Osteocyte (in vitro differentiated cells): ENCODE measurements at places on chromosomes 16 and 17. TPM values are rescaled to one million over a fixed set of nuclear protein-coding genes. Genes with fewer than 3 reads are reported as not detected.

CACNG1 gene
- not detected in 2 replicates for total RNA-seq

TEN1 gene
- 23.7 and 25.2 TPM in 2 replicates for total RNA-seq

DNA sequence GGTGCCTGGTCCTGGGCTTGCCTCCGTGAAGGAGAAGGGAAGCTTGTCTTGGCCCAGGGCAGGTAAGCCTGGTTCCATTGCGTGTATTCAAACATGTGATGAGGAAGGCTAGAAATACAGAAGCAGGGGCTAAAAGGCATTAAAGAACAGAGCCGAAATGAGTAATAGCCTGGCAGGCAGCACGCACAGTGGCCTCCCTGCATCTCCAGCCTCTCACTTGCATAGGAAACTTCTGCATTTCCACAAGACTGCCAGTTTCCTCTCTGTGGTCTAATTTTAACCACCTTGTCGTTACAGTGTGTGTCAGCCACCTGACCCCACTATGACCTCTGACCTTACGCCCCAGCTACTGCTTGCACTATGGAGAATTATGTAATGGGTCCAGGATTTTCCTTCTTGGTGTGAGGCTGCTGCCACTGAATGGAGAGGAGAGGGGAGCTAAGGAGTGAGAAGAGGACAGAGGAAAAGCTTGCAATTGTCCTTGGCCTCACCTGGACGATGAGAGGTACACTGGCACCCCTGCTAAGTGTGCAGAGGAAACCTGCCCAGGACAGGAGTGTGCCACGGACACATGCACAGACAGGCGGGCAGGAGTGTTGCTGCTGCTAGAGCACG, 32.8 kb downstream of the HIC1 start:
- DNase-seq: no peak

DNA sequence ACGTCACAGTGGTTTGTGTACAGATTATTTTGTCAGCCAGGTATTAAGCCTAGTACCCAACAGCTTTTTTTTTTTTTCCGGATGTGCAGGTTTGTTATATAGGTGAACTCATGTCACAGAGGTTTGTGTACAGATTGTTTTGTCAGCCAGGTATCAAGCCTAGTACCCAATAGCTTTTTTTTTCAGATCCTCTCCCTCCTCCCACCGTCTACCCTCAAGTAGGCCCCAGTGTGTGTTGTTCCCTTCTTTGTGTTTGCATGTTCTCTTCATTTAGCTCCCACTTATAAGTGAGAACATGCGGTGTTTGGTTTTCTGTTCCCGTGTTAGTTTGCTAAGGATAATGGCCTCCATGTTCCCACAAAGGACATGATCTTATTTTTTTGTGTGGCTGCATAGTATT, 19.9 kb downstream of the RPTOR start:
- DNase-seq: no peak

GRCh38 chr16:15834502-15834901, 22.3 kb downstream of the MYH11 start:
- DNase-seq: no peak

DNA sequence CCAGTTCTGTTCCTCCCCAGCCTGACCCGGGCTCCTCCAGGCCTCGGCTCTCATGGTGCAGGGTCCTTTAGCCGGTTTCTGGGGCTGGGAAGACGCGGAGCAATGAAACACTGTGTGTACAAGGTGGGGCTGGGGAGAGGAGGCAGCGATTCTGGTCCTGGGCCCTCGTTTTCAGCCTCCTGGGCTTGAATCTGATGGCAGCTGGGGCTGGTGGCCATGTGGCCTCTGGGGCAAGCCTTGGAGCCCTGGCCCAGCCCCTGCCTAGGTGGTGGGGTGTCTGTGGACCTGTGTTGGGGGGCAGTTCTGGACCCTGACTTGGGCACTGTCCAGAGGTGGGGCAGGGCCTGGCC, 4.1 kb downstream of the FOXJ1 start:
- DNase-seq: no peak

DNA sequence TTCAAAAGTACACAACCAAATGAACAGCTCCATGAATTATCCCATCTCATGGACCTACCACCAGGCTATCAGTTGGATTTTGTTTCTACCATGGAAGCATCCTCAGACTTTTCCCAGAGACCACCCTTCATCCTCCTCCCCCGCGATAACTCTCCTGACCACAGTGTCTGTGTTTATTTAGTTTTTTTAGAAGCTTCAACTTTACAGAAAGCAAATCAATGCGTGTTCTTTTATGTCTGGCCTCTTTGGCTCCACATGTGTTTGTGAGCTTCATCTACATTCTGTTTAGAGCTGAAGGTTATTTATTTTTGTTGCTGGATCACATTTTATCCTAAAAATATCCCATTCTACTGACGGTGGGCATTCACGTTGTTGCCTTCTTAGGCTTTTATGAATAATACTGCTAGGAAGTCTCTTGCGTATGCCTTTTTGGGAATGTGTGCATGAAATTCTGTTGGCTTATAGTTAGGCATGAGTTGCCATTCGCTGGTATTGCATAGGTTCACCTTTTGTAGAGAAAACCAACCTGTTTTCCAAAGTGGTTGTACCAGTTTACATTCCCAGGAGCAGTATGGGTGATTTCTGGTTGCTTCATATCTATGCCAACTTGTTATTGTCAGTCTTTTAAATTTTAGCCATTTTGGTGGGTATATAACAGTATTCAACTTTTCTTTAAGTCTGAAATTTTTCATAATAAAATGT, 83.0 kb downstream of the CMIP start:
- DNase-seq: no peak

DNA sequence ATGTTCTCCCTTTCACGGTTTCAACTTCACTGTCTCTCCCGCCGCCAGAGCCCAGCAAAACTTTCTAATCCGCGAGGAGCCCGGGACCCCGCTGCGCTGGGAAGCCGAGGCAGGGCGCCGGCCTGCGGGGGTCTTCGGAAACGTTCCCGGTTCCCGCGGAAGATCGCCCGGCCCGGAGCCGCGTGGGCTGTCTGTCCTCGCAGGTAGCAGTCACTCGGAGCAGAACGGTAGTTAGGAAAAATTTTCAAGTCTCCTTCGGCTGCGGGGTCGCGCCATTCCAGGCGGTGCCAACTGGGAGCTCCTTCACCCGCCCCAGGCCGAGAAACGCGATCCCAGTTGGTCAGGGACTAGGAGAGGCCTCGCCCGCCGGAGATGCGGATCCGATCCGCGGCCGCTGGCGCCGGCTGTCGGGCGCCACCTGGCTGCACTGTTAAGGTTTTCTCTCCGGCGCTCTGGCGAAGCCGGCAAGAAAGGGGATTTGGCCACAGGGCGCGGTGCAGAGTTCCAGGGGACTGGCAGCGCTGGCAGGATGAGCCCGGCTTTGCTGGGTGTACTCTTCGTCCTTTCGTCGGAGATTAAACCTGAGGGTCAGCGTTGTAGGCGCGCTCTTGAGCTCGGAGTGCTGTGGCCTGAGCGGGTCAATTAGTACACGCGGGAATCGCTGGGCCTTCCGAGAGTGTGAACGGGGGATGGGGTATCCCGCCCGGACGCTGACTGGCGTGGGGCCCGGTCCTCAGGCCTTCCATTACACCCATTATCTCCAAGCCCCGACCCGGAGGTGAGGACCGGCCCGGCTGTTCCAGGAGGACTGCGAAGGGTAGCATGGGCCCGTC, 135.4 kb downstream of the KCNJ12 start:
- DNase-seq: peak; percentile 94

GRCh38 chr17:42404326-42405055, 16.2 kb upstream of the STAT3 start:
- DNase-seq: no peak

- no peak for DNase-seq
Observed at GRCh38 chr16:31074814-31075183, 577 bp downstream of the ZNF646 start.

DNA sequence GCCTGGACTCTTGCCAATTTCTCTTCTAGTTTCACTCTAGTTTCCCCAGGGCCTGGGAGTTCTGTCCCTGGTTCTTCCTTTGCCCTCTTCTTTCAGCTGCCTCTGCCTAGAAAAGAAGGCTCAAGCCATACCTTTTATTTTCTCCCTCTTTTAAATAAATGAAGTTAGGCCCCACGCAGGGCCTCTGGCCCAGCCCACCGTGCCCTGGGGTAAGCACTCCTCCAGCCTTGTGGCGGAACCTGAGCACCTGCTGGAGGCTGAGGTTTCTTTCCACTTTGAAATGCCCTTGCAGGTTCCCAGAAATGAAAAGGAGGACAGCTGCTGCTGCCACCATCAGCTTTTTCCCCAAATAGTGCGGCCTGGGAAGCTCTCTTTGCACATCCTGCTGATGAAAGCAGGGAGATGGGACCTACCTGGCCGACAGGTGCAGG, 139.4 kb downstream of the CCDC182 start:
- no peak for DNase-seq

DNA sequence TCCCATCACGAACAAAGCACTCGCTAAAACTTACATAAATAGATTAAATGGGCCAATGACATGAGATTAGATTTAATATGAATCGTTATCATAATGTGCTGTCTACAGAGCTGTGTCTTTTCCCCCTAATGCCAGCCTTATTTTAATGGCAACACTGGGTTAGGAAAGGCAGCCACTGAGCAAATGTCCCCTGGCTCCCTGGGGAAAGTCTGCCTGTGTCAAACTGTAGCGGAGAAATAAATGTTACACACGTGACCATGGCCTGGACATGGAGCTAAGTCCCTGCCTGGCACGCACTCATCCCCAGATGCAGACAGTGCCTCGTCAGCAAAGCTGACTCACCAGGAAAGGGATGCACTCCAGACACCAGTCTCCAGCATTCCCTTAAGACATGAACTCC, 61.3 kb upstream of the SDK2 start:
- no peak for DNase-seq

DNA sequence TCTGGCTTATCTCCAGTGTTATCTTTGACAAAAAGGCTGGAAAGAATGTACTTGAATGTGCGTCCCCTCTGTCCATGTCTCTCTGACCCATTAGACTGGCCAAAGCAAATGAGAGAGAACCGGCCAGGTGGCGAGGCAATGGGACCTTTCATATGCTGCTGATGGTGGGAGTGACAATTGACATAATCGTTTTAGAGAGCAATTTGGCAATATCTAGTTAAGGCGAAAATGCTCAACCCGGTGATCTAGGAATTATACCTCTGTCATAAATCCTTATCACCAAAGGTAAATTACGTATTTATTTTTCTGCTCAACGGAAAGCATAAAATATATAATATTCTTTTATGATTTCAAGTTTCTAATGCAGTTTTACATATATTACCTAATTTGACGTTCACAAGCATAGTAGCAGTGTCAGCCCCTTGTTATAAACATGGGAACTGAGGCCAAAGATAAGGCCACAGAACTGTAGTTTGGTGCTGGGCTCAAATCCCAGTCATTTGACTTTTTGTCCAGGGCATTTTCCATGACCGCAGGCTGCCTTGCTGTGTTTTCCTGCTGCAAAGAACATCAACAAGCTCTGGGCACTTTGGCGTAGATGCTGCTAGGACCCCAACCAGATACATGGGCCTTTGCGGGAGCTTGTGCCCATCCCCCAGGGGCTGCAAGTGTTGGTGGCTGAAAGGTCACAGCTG, 14.7 kb upstream of the SDK2 start:
- no peak for DNase-seq

DNA sequence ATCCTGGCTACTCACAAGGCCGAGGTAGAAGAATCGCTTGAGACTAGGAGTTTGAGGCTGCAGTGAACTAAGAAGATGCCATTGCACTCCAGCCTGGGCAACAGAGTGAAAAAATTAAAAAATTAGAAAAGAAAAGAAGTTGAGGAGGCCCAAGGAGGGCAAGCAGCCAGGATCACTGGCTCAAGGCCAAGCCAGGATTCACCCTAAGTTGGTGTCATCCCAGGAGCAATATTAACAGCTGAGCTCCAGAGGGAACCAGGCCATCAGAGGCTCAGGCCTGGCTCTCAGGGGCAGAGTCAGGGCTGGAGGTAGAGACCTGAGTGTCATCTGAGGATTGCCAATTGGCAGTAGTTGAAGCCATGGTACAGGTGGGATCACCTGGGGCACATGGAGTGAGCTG, 20.7 kb downstream of the DRC3 start:
- no peak for DNase-seq

- no peak for DNase-seq
Observed at GRCh38 chr17:56815711-56816110, 18.0 kb downstream of the C17orf67 start.

- no peak for DNase-seq
Observed at GRCh38 chr17:9181640-9182039, 160.3 kb downstream of the NTN1 start.
